Glutamatergic neuron (in vitro differentiated cells): ENCODE measurements at places on chromosomes 6 and 20. TPM values are rescaled to one million over a fixed set of nuclear protein-coding genes. Genes with fewer than 3 reads are reported as not detected.

The ISM1 gene
- total RNA-seq, result 0.32 TPM

The FHL5 gene
- not detected for total RNA-seq

The TBP gene
- total RNA-seq, result 19.9 TPM

The SLC17A1 gene
- total RNA-seq, result not detected

The MARCKS gene
- 442 TPM for total RNA-seq

The MDFI gene
- total RNA-seq, result 7.9 TPM

The TNXB gene
- 6.0 TPM for total RNA-seq

The MOCS3 gene
- 4.1 TPM for total RNA-seq

The AGPAT1 gene
- total RNA-seq, result 136 TPM

The PXMP4 gene
- total RNA-seq, result 9.4 TPM

The LRRN4 gene
- total RNA-seq, result not detected

The GJA1 gene
- 19.4 TPM for total RNA-seq

The MEI4 gene
- 0.86 TPM for total RNA-seq

The OR2J1 gene
- total RNA-seq, result not detected

DNA sequence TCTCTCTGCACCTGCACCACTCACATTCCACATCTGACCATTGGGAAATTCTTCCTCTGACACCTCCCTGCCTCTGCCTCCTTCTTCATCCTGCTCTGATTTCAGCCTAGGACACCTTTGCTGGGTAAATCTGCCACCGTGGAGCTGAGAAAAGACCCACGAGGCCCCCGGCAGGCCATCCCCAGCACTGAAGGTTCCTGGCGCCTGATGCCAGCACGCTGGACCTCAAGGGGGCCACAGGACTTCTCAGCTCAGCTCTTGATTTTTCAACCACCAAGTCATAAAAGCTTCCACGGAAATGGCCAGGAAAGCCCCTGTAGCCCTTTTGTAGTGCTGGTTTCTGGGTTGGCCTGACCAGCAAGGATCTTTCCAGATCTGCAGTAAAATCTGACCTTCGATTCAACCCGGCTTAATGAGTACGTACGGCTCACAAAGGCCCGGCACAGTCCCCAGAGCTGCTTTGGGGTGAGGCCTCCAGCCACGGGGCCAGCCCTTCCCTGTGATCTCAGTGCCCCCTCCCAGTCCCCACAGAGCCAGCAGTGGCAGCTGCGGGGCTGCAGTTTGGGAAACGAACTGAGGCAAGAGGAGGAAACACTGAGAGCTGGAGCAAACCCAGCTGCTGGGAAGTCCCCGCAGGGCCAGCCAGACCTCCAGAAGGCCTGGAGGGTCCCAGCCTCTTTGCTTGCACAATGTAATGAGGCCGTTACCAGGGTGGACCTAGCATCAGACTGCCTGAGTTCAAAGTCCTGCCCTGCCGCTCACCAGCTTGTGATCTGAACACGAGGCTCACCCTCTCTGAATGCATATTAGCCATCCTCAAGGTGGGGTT is 157.5 kb downstream of the BMP7 start:
- no peak for DNase-seq

GRCh38 chr6:151999194-151999593 is 191.7 kb downstream of the ESR1 start:
- DNase-seq, result no peak

DNA sequence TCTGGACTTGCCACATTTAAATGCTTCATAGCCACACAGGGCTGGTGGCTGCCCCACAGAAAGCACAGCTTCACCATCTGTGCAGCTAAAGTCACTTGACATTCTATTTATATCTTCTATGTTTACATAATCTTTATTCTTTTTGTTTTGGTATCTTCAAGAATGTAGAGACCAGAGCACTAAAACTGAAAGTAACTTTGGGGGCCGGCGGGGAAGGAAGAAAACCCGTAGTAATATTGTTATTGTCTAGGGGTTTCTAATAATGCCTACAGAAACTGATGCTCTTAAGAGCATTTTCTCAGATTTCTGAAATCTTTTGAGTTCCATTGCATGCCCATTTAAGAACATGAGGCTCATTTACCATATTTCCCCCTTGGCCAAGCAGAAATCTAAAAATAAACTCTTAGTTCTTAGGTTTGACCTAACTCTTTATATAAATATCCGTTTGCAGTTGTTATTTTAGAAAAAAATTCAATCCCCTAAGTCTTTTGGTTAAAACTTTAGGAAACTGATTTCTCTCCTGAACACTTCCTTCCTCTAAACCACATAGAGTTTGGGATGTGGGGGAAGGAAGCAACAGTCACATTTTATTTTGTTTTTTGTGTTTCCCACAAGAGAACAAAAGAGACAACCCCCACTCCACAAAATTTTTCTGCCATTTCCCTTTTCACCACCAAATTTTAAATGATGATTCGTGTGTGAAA is 207.6 kb downstream of the OGFRL1 start:
- no peak for DNase-seq

DNA sequence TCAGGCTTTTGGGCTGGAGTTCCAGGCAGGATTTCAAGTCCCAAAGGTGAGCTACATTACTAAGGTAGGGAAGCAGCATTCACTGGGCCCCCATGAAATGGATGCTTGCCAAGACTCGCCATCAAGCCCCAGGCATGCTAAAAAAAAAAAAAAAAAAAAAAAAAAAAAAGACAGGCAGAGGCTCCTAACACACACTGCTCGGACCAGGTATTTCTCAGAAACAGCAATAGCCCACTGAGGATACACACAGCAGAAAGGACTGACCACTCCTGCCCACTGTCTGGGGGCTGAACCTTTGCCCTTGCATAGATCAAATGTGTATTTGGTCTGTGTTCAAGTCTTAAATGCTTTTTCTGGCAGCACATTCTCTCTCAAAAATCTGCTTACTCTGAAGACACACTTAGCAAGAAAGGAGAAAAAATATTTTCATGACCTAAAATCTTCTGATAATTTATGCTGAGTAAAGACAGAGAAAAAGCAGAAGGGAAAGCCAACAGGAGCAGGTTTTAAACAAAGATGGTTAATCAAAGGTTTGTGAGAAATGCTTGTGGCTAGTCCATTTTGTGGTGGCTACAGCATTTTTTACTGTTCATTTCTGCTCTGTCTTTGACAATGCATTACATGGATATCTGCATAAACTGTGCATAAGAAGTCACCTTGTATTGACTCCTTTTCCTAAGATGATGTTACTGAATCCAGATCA is 37.9 kb upstream of the BEND6 start:
- no peak for DNase-seq

- no peak for DNase-seq
Observed at GRCh38 chr6:34981951-34982350, 92.9 kb downstream of the ANKS1A start.

DNA sequence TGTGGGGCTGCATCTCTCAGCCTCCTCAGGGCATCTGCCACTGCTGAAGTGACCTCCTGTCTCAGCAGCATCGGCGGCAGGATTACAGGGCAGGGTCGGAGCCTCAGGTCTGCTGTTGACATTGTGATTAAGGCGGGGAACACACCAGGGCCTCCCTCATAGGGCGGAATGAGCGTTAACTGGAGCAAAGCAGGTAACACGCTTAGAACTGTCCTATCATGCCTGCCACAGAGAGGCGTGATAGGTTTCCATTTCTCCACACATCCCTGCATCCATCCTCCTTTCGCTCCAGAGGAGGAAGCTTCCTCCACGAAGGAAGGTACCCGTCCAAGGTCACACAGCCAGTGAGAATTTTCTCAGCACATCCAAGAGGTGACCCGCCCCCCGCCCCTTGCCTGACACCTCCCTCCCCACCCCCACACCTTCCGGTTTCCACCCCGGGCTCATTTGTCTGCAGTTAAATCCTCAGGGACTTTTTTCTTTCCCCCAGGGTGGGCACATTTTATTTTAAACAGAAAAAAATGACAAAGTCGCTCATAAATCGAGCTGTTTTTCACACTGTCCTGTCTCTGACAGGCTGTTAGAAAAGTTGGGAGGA is 200.8 kb downstream of the TFAP2C start:
- no peak for DNase-seq

DNA sequence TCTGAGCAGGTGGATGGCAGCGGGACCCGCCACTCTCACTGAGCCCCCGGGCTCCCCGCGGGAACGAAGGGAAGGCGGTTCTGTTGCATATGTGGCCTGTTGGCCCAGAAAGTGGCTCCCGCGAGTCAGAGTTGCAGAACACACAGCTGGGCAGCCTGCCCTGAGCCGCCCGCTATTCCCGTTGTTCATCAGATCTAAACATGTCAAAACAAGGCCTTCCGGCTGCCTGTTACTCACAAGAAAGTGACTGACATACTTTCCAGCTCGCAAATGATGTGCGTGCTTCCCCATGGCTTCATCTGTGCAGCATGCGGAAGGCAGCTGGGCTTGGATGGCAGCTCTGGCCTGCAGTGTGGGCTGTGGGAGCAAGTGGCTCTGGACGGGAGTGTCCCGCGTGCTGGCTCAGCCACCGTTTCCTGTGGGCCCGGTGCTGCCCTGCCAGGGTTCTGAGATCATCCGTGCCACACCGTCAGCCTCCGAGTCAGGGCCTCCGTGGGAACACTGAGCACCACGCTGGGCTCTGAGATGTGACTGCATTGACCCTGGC is 227.3 kb downstream of the ERMARD start:
- DNase-seq, result peak; percentile 17

DNA sequence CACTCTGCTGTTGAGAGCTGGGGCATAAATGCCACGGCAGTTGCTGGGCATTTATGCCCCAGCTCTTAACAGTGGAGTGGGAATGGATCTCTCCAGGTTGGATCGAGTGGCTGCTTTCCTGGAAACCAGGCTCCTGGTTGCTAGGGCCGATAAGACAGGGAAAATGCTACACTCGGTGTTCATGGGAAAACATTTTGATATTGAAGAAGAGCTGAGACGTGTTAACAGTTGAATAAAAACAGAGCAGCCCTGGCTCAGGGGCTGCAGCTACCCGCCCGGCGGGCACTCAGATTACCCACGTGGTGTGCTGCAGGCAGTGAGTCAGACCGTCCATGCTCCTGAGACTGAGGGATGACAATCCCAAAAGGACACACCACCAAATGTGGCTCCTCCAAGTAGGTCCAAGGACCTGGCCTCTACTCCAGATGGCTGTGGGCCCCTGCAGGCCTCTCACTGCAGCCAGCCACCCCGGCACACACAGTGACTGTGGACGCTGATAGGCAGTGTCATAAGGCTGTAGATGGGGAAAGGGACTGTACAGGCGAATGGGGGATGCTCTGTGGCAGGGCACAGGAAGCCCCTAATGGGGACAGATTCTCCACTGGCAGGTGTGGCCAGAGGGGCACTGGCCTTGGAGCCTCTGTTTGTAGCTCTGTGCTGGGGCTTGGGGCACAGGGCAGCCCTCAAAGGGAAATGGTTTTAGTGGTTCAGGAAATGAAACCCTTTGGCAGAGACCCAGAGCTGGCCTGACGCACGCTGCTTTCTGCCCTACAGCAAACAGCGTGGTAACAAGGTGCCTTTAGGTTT is 237.8 kb downstream of the LY86 start:
- no peak for DNase-seq

DNA sequence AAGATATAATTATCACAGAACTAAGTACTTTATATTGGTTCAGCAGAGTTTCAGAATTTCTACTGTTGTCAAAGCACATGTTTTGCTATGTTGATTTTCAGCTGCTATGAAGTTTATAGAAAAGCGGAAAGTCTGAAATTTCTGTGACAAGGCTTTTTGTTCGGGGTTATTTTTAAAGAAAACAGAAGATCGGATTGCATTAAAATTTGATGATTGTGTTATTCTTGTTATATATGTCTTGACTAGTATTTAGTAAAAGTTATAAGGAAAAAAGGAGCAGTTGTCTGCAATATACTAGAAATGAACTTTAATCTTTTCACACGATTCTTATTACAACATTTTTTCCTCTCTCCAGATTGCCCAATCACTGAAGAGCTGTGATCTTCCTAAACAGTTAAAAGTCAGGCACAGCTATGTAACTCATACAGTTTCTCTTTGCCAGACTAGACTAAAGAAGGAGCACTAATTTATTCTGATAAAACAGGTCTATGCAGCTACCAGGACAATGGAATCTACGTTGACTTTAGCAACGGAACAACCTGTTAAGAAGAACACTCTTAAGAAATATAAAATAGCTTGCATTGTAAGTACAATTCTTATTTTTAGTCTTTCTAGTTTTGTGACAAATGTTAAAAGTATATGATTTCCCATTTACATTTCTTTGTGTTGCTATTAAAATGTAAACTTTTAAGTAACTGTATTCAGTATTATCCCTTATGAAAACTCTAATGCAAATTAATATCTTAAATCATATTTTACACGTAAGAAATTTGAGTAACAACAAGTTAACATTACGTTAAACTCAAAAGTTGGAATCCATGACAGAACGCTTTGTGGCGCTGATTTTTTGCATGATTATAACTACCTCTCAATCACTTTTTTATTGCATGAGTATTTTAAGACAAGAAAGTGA is at the start of gene ENPP3:
TSS of gene ENPP3 (plus strand) at position 423 of the 913 bp plus-strand sequence. CDS start at position 506, 83 bp downstream.
- DNase-seq, result no peak

DNA sequence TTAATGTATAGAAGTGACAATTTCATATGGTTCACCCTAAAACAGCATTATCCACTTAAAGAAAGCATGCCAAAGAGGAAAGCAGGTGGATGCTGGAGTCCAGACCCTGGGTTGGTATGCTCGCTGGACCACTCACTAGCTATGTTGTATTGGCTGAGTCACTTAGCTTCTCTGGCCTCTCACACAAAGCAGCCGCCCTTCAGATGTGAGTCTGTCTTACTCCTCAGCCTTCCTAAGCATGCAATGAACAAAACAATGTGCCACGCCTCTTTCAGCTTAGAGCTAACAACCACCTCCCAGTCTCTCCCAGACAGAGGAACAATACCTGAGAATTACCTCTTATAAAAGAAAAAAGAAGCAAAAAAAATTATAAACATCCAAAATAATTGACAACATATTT is 29.4 kb downstream of the SIM1 start:
- no peak for DNase-seq

GRCh38 chr20:37839432-37839827 is 63.5 kb upstream of the VSTM2L start:
- DNase-seq, result no peak

GRCh38 chr20:50750145-50750671 is 18.8 kb downstream of the PARD6B start:
- no peak for DNase-seq

DNA sequence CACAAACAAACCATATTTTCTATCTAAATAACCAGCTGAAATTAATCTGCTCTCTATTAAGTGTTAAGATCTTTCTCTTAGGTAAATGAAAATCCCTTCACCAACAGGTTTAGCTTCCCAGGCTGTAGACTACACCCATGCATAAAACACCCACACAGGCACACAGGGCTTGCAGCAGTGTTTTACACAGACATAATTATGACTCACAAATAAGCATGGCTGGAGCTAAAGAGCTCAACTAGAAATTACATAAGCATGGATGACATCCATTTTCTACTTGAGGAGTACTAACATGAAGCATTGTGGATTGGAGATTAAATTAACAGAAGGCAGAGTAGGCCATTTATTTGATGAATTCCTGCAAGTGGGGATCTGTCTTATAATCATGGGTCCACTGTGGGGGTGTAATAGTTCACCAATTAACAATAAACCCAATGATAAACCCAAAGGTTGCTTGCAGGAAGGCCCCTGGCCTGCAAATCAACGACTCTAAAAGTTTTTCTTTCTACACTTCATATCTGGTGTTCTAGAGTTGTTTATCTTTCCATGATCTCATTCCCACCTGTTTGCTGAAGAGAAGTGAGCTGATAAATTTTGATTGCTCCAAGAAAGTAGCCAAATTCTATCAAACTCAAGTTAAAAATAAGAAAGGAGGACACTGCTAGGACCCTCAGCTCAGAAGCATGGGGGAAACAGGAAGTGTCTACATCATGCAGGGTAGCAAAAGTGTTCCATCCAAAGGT is 33.8 kb upstream of the E2F3 start:
- DNase-seq, result no peak
